ENCODE measurements at places on chromosomes 2 and 18. TPM values are rescaled to one million over a fixed set of nuclear protein-coding genes. Genes with fewer than 3 reads are reported as not detected.
A peak's percentile ranks its signal among the peaks of the same experiment; 100 is the strongest.

DNA sequence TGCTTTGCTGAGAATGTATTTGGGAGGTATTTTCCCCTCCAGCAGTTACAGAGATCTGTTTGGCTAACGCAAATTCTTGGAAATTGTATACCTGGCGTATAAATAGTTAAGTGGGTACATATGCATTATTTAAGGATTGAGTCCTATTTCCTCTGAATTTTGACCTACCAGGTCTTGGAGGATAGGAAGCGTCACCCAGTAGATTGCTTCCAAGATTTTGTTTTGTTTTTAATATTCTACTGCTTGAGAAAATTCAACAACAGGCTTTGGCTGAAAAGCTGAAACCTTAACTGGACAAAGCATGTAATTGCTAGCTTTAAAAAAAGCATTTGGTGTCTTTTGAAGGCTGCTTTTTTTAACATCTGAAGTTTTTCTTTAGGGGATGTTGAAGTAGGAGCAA is 150.1 kb downstream of the WDSUB1 start:
- DNase-seq, result no peak
- H3K27me3 ChIP-seq, result peaks cover under 1% of the 10 kb centered on the region
- H3K4me3 ChIP-seq, result no peak overlapping the region
- no peaks in the 10 kb centered on the region for H3K4me1 ChIP-seq
- H3K36me3 ChIP-seq, result no peaks in the 10 kb centered on the region
- H3K27ac ChIP-seq, result no peak overlapping the region

The HES6 gene
- 1.5 TPM for total RNA-seq

The TSPYL6 gene
- total RNA-seq, result not detected

The SCYGR4 gene
- total RNA-seq, result not detected

The CD207 gene
- total RNA-seq, result not detected

DNA sequence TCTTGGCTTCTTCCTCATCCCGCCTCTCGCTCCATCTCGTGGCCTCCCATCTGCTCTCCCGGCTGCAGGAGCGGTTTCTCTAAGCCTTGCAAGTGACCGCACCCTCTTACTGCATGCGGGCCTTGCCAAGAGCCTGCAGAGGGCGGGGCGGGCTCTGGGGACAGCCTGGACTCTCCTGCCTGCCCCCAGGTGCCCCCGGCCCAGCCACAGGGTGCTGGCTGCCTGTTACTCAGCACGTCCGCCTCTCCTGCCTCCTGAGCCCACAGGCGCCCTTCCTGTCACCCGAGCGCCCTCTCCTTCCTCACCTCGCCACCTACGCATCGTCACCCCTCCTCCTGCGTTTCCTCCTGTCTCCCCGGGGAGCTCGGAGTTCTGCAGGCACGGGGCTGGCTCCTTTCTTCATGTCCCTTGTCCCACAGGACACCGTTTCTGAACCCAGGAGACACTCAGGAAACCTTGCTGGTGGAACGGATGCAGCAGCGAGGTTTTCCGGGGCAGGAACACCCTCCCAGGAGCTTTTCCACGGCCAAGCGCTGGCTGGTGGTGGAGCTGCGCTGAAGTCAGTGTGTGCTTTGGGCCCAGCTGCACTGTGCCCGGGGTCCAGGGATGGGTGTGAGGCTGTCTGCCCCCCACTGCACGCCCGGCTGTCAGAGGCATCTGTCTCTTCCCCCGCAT is 28.5 kb downstream of the HPCAL1 start:
- peak overlapping the region; percentile 84 for H3K27ac ChIP-seq
- DNase-seq, result peak; percentile 89
- peaks cover 5% of the 10 kb centered on the region for H3K36me3 ChIP-seq
- H3K4me1 ChIP-seq, result peaks cover 54% of the 10 kb centered on the region
- peak overlapping the region; percentile 93 for H3K4me3 ChIP-seq

Measured in CD4-positive, CD25-positive, alpha-beta regulatory T cell (primary cell).